Smooth muscle cell of bladder (primary cell): ENCODE measurements at places on chromosomes 6 and 20. TPM values are rescaled to one million over a fixed set of nuclear protein-coding genes. Genes with fewer than 3 reads are reported as not detected.

Gene OR2B2
- total RNA-seq = not detected in 2 replicates

Gene JPH2
- total RNA-seq = 0.43 and 4.4 TPM in 2 replicates

Gene TRIM26
- total RNA-seq = 19.0 and 20.1 TPM in 2 replicates

Gene HS3ST5
- under 0.01 and 0.14 TPM in 2 replicates for total RNA-seq

Gene RAET1L
- total RNA-seq = not detected in 2 replicates

Gene RIMS4
- total RNA-seq = under 0.01 TPM in 1 of 2 replicates, not detected in the other

Gene C6orf58
- total RNA-seq = under 0.01 and 0.09 TPM in 2 replicates

Gene CSTF1
- total RNA-seq = 19.2 and 24.7 TPM in 2 replicates

Gene TUBB2B
- total RNA-seq = 1.3 and 2.4 TPM in 2 replicates

Gene CST2
- total RNA-seq = 0.55 and 0.71 TPM in 2 replicates

Gene SIRPB1
- 0.71 TPM in 1 of 2 replicates, not detected in the other for total RNA-seq

Gene APMAP
- 125 and 141 TPM in 2 replicates for total RNA-seq

Gene FAM184A
- total RNA-seq = 0.43 and 0.46 TPM in 2 replicates

Gene SRSF12
- total RNA-seq = 0.09 and 0.28 TPM in 2 replicates

Gene CRISP3
- total RNA-seq = not detected in 2 replicates

Gene SPATA25
- 1.3 and 1.9 TPM in 2 replicates for total RNA-seq

Gene PPP1R3D
- 5.0 and 6.4 TPM in 2 replicates for total RNA-seq

Gene PRPH2
- total RNA-seq = 1.8 and 2.5 TPM in 2 replicates

Gene TNFAIP3
- total RNA-seq = 8.7 and 13.3 TPM in 2 replicates

Gene CNKSR3
- total RNA-seq = 2.1 and 4.2 TPM in 2 replicates
